ENCODE measurements at places on chromosomes 2 and 18. TPM values are rescaled to one million over a fixed set of nuclear protein-coding genes. Genes with fewer than 3 reads are reported as not detected.

DNA sequence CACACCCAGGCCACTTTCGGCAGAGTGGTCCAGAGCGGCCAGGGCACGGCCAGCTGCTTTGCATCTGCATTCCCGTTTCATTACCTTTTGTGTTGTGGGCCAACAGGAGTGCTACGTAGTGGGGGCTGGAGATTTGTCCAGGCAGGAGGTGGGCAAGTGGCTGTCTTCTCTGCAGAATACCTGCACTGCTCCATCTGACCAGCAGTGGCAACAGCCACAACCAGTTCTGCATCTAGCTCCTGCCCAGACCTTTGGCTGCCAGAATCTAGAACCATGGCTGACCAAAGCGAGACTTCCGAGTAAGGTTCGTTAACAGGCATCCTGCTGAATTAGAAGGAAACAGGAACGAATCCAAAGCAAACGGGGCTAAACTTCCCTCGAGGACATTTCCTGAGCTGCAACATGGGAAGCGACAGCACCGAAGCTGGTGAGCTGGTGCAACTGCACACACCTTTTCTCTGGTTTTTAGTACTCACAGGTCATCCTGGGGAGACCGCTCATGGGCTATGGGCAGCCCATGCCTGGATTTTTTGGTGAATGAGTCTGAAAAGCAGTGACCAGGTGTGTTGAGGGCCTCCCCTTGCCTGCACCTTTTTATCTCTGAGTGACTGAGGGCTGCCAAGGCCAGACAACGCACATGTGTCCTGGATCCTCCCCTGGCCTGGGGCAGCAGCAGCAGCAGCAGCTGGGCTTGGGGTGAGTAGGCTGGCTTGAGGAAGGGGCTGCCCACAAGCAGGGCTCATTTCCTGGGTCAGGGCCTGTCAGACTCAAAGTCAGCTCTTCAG is 10.5 kb downstream of the GDF7 start:
- DNase-seq = no peak

- DNase-seq = no peak
Observed at GRCh38 chr2:56127463-56128152, 56.2 kb upstream of the CCDC85A start.

DNA sequence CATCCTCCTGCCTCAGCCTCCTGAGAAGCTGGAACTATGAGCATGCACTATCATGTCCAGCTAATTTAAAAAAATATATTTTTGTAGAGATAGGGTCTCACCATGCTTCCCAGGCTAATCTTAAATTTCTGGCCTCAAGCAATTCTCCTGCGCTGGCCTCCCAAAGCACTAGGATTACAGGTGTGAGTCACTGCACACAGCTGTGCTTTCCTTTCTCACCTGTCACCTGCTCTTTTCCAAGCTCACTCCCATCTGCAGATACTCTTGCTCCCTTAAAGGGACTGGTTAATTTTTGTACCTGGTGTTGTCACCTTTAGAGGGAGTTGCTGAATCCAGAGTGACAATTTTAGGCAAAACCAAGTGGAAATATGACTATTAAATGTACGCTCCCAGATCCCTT is 178.2 kb downstream of the LOXHD1 start:
- no peak for DNase-seq

DNA sequence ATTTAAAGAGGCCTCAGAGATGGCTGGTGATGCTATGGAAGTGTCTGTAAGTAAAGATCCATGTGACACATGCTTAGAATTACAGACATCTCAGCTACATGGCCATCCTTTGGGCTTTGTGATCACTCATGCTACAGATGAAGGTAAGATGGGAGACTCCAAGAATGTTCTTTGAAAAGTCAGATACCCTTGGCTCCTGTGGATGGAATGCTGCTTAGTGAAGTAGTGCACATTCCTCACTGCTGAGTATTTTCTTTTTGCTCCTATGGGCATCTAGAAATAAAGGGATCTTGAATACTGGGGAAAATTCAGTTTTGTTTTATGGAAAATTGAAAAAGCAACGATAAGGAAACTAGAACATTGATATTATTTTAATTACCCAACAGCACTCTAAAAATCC is 55.2 kb upstream of the REV1 start:
- no peak for DNase-seq

DNA sequence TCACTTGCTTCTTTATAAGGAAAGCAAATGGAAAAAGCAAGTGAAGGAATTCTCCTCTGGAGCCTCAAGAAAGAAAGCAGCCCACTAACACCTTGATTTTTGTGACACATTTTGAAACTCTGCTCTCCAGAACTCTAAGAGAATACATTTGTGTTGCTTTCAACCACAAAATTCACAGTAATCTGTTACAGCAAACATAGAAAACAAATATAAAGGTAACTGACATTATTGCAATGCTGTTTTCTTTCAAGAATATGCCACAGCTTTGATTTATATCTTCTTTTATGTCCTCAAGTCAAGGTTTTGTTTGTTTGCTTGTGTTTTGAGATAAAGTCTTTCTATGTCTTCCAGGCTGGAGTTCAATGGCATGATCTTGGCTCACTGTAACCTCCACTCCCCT is 103.1 kb upstream of the FIGN start:
- no peak for DNase-seq

- DNase-seq = no peak
Observed at GRCh38 chr2:42073739-42074503, 26.1 kb downstream of the PKDCC start.

Gene VPS4B
- 47.8 TPM for total RNA-seq

Gene SMC6
- 52.2 TPM for total RNA-seq
